Fibroblast of skin of left biceps (primary cell): ENCODE measurements at places on chromosomes 4 and X.
A peak's percentile ranks its signal among the peaks of the same experiment; 100 is the strongest.

GRCh38 chrX:134688839-134689238 is 30.6 kb upstream of the PLAC1 start:
- no peak for DNase-seq

DNA sequence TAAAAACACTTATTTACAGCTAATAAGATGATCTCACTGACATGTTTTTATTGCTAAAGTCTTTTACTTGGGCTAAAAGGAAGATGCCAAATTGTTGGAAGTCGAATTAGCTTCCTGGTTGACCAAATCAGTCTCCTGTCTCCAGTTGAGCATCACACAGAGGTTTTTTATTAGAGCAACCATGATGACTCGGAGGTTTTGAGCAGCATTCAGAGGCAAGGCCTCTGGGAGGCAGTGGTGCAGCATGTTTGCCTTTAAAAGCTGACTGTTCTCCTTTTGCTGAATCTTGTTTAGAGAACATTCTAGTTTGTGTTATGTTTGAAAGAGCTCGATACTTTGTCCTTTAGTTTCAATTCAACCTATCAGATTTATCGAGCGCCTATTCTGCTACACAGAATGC is 2.1 kb downstream of the UCHL1 start:
- DNase-seq = peak; percentile 49

DNA sequence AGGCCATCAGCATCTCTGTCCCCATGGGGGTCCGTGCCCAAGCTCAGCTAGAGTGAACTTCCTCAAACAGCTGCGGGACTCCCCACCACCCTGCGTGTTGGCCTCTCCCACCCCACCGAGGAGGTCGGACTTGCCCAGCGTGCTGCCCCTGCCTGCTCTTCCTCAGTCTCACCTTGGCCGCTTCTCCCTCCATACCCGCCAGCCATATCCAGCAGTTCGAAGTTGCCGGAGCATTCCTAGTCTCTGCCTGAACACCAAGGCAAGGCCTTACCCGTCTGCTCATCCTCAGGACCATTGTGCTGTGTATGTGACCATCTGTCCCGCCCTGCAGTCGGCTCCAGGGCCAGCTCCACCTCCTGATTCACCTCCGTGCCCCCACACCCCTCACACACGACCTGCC is 84.5 kb downstream of the WFS1 start:
- DNase-seq = no peak

- DNase-seq = no peak
These were observed 22.8 kb downstream of the NDST4 start for GRCh38 chr4:115090483-115091075.

- no peak for DNase-seq
These were observed 995 bp downstream of the SMARCA5 start for GRCh38 chr4:143514497-143514896.

DNA sequence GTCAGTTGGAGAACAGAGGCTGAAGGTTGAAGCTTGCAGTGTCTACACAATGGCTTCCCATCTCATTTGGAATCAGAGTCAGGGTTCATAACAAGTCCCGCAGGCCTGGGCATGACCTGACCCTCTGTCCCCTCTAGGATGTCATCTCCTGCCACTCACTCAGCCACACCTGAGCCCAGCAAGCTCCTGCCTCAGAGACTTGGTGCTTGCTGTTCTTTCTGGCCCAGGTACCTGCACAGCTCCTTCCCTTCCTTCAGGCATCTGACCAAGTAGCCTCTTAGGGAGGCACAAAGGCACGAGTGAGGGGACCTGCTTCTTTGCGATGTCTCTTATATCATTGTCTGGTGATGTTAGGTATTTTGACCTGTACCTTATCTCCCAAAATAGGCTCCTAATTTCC is 9.0 kb downstream of the ZBTB49 start:
- no peak for DNase-seq

- no peak for DNase-seq
These were observed 149.4 kb upstream of the CHRDL1 start for GRCh38 chrX:110944751-110945675.

DNA sequence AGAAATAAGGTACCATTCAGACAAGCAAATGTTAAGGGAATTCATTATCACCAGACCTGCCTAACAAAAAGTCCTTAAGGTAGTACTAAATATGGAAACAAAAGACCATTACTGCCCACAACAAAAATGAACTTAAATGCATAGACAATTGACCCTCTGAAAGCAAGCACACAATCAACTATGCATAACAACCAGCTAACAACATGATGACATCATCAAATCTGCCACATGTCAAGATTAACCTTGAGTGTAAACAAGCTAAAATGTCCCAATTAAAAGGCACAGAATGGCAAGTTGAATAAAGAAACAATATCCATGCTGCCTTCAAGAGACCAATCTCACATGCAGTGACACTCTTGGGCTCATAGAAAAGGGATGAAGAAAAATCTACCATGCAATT is 160.7 kb upstream of the CPXCR1 start:
- DNase-seq = no peak

- DNase-seq = no peak
These were observed 541.9 kb upstream of the BOD1L1 start for GRCh38 chr4:14169460-14169859.

DNA sequence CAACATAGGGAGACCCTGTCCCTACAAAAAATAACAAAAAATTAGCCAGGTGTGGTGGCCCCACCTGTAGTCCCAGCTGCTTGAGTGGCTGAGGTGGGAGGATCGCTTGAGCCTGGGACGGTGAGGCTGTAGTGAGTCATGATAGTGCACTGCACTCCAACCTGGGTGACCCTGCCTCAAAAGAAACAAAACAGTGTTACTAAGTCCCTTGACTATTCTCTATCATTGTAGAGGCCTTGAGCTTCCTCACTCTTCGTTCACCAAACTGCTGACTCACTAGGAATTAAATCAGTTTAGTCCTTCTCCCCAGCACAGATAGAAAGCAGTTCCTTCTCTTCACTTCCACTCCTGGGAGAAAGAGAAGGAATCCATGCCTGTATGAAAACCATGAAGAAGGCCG is 14.5 kb downstream of the CDS1 start:
- no peak for DNase-seq

- no peak for DNase-seq
These were observed 102.6 kb downstream of the IL1RAPL2 start for GRCh38 chrX:104668550-104668949.

DNA sequence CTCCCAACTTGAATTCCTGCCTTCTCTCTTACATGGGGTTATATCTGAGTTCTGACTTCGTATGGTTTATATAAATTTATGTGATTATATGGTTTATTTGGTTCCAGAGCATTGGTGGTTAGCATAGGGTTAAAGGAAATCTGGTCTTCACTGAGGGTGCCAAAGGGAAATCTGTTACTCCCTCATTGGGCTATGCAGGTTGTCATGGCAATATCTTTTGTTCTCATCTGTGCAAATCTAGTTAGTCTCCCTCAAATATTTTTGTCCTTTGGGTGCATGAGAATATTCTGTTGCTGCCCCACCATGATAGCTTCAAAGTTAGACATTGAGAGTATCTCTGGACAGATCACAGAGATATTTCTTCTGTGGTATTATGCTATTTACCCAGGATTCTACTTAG is 71.8 kb upstream of the OTUD4 start:
- no peak for DNase-seq

- DNase-seq = no peak
These were observed 7.3 kb upstream of the MXD4 start for GRCh38 chr4:2269206-2269531.

- DNase-seq = no peak
These were observed 219.7 kb downstream of the DCLK2 start for GRCh38 chr4:150297861-150298474.

DNA sequence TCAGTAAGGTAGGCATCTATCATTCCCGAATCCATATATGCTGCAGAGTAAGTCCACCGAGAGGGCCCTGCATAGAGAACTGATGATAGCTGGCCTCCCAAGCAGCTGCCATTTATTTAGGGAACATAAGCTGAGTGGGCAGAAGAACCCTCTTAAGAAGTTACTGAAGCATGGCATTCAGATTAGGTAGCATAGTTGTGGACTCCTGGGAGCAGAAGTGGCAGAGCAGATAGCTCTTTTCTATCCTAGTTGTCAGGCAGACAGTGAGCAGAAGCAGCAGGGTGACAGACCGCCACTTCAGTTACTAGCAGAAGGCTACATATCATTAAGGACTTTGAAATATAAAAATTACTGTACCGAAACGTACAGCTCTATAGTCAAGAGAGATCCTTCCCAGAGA is 454.7 kb downstream of the PPP4R3C start:
- no peak for DNase-seq

GRCh38 chr4:150256225-150256620 is 178.0 kb downstream of the DCLK2 start:
- DNase-seq = no peak

DNA sequence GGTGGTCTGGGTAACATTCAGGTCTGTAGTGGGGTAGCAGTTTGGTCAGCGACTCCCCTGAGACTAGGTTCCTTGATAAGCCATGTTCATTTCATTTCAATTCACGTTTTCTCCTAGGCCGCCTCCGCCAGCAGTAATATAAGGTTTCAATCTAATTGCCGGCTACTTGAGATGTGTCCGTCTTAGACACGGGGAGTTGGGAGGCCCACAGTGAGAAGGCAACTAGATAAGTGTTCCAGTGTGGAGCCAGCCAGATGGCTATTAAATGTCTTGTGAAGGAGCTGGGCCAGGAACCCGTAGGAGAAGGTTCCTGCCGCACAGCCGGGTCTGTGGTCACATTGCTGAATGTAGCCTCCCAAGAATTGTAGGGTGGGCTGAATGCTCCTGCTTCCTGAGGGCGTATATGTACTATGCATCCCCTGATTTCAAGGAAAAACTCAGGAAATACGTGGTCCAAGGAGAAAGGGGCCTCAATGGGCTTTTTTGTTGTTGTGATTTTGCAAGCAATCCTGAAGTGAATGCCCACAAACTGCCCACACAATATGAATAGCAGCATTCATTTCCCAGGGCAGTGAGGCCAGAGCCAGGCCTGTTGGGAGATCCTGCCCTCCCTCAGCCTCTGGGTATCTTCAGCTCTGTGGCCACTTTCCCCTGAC is 220.6 kb upstream of the RPL34 start:
- DNase-seq = no peak

DNA sequence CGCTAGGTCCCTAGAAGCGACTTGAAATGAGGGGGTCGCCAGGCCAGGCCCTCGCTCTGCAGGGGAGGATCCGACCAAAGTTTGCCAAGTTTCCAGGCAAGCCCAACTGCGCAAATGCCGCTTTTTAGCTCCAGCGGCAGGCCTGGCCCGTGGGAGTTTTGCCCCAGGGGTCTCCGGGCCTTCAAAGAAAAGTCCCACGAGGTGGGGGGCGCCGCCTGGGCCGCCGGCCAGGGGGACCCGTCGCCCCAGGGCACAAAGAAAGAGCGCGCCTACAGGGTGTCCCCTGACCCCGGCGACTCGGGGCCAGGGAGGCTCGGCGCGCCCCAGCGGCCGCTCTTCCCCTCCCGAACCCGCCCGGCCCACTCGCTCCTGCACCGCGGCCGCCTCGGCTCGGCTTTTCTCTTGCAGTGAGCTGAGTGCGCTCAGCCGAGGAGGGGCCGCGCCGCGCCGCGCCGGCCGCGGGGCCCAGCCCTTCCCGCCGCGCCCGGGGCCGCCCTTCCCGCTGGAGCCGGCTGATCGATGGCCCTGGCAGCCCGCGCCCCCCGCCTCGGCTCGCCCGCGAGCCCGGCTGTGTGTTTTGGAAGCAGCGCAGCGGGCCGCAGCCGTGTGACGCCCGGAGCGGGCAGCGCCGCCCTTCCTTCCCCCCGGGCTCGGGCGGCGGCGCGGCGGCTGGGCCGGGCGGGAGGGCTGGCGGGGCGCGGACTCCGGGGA is 754 bp upstream of the KLF3 start:
- DNase-seq = no peak

DNA sequence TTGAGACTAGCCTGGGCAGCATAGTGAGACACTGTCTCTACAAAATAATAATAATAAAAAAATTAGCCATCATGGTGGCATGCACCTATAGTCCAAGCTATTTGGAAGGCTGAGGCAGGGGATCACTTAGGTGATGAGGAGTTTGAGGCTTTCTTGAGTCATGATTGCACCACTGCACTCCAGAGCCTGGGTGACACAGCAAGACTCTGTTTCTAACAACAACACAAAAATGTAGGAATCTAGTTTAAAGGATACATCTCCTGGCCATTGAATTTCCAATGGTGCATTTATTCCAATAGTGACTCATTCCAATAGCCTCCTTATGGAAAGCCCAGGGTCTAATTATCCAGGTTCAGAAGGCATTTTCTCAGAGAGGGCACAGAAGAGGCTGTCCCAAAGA is 21.9 kb upstream of the HERC6 start:
- no peak for DNase-seq

- DNase-seq = no peak
These were observed 47.6 kb upstream of the PRSS12 start for GRCh38 chr4:118400356-118400755.

DNA sequence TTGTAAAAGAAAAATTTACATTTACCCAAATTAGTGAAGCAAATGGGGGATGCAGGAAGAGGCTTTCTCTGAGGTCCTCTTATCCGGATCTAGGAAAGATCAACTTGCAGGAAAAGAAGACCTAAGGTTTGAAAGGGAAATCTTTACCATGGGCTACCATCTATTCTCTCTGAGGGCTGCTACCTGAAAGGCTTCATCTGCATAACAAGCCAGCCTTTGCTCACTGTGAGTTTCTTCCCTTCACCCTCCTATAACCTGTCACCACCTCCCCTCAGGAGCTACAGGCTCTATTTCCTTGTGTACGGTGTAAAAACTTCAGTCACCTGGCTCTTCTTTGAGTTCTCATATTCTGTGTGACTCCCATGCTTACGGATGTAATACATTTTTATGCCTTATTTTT is 118.6 kb upstream of the BEND4 start:
- DNase-seq = no peak

GRCh38 chr4:155572106-155572703 is 94.4 kb upstream of the GUCY1A1 start:
- no peak for DNase-seq

DNA sequence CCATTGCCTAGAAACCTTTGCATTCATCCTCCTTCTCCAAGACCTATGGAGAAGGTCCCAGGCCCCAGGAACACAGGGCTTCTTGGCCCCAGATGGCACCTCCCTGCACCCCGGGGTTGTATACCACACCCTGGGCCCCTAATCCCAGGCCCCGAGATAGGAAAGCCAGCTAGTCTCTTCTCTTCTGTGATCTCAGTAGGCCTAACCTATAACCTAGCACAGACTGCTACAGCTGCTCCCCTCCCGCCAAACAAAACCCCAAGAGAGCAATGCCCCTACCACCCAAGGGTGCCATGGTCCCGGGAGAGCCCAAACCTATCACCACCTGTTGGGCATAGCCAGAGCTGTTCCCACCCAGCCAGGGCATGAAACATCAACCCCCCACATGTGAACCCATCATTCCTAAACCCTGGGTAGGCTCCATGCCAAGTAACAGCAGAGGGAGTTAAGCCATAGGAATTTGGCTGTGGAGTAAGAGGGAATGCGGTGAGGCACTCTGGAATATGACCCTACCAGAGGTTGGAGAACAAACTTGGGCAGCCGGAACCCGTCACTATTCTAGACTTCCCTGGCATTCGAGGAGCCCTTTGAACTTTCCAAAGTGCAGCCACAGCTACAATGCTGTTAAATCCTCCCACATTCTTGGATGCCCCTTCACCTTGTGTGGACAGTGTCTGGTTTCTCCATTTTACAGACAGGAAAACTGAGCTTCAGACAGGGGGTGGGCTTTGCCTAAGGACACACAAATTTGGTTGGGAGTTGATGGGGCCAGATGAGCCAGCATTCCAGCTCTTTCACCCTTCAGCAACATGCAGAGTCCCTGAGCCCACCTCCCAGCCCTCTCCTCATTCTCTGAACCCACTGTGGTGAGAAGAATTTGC is 10.9 kb upstream of the SASH3 start:
- no peak for DNase-seq

GRCh38 chr4:223913-224497 is 81.3 kb downstream of the ZNF732 start:
- no peak for DNase-seq
